ENCODE measurements at places on chromosomes 5 and 9.

DNA sequence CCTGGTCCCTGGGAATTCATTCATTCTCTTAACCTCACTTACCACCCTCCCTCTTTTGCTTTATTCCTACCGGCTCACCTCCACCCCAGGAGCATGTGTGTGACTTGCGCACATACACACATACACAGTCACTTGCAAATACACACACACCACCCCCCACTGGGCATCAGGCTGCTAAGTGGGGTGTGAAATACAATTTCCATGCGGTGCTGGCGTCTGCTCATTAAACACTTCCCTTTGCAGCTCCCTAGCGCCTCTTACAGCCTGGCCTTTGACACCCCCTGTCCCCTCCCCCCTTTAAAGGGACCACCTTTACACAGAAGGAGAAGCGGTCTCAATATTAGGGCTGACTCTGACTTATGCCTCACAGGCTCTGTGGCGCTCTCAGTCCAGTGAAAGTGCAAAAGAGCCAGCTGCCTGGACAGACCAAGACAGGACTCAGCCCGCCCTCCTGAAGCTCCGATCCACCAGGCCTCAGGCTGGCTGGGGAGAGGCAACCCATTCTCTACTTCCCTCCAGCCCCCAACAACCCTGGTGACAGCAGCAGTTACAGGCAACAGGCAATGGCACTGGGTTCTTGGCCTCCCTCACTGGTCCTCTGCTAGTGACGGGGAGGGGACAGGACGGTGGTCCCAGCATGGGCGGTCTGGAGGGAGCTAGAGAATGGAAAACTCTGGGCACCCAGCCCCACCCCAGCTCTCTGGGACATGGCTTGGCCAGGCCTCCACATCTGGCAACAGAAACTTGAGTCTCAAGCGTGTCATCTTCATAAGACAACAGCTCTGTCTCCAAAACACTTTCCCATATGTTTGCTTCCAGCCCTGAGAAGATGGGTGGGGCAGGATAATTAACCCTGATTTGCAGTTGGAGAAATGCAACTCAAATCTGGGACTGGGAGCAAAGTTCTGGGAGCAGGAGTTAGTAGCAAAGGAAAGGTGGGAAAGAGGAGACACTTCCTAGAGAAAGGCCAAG, 12.0 kb downstream of the ENHO start:
- DNase-seq: no peak

DNA sequence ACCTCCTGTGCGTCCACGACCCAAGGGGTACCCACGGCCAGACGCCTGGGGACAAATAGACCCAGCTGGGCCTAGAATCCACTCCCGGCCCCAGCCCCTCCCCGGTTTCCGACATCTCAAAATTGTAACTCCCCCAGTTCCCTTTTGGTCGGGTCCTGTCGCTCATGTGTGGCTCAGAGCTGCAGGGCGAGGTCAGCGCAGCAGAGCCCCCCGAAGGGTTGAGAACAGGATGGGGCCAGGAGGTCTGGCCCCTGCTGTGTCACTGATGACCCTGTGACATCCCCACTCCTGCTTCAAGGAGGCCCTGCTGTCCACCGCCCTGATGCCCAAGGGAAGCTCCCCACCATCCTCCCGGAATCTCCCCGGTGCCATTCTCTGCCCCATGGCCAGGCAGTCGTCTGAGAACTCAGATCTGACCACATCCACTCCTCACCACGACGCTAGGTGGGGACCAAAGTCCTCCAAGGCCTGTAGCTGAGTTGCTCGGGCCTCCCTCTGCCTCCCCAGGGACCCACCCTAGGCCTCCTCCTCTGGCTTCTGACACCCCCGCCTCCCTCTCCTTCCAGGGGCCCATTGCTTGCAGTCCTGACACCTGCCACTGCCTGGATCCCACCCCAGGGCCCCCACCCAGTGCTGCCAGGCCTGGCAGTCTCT, 3.9 kb downstream of the SLC9A3 start:
- DNase-seq: no peak

GRCh38 chr9:133813749-133814585, 75.8 kb upstream of the SARDH start:
- DNase-seq: no peak

DNA sequence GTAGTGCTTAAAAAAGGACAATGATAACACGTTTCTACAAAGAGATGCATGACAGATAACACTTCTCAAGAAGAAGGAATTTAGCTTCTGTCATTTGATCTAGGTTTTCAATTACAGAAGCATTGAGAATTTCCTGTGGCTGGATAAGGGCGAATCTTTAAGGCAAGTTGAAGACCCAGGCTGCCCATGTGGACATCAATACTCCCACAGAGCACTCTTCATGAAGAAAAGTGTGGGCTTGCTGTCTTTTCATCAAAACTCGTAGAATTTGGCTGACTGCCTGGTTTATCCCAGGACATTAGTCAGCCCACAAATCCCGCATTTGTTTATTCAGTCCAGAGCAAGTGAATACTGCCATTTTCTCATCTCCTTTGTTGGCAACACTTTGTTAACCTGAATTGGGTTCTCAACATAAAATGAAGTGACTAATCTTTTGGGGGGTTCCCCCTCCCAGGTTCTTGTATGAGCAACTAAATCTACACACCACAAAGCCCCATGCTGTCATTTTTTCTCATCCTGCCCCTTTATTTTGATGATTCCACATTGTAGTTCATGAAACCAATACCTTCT, 43.4 kb upstream of the CDKN2B start:
- DNase-seq: no peak

DNA sequence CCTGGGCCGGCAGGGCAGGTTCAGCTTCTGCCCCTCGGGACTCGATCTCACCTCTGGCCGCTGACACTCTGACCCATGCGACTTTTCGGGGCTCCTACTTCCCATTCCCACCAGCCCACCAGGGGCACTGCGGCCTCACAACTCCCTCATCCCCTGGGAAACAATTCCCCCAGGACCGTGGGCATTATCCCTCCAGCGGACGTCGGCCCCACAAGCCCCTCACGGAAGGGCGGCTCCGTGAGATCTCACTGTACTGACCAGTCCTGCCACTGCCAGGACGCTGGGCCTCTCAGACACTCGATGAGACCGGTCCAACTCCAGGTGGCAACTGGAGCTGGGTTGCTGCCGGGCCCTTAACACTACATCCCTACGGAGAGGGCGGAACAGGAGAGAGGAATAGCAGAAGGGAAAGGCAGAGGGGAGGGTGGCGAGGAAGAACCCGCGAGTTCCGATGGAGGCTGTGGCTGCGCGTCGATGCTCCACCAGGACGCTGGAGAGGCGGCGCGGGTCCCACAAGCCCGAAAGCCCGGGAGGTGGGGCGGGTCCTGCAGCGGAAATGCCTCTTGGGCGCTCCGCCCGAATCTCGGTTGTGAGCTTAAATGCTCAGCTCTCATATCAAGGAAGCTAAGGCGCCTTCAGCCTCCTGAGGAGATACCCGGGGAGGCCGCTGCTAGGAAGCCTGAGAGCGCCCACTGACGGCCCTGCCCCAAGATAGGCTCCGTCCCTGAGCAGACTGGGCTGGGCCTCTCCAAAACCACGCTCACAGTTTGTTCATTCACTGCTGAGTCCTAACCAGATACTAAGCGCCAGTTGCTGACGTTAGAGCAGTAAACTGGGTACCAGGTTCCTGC, 36.3 kb downstream of the VCP start:
- DNase-seq: peak; percentile 26

DNA sequence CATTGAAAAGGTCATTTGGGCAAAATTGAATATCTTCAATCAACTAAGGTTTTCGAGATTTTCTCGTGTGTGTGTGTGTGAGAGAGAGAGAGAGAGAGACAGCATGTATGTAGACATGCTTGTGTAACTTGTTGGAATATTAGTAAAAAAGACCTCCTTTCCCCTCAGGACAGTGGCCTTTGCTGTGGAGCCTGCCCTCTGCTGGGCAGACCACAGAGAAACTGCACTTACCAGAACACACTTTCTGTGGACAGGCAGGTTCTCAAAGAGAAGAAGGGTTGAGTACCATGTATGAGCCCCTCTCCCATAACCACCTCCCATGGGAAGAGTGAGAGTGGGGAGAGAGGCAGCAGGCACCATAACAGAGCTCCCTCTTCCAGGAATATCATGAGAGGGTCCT, 45.6 kb downstream of the CFAP90 start:
- no peak for DNase-seq

DNA sequence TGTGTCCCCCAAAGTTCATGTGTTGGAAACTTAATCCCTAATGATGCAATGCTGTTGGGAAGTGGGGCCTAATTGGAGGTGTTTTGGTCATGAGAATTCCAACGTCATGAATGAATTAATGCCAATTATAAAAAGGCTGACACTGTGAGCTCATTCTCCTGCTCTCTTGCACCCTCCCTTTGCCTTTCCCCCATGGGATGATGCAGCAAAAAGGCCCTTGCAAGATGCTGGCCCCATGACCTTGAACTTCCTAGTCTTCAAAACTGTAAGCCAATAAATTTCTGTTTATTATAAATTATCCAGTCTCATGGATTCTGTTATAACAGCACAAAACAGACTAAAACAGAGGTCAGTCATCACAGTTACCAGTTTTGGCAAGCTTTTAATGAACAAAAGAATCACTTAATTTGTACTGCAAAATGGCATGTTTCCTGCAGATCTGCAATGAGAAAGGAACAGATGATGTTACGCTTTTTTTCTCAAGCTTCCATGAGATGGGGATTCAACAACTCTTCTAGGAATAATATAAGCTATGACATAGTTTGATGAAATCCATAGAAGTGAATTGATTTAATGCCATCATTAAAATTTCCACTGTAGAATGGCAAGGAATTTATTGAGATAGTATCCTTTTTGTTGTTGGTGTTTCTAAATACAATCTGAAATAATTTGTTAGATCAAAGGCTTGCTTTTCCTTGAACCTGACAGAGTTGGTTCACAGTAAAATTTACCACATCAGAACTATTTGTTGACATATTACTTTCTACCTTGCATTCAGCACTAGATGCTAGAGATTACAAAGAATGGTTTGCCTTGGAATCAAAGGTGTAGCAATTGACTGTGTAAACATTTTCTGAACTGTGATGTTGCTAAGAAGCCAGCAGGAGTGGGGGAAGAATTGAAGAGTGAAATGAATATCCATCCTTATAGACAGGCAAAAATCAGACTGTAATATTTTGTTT, 29.3 kb upstream of the RFK start:
- DNase-seq: no peak

- DNase-seq: no peak
These were observed 27.9 kb downstream of the MROH2B start for GRCh38 chr5:41043109-41043747.
